Mammary microvascular endothelial cell (primary cell): ENCODE measurements at places on chromosomes 2 and 18. TPM values are rescaled to one million over a fixed set of nuclear protein-coding genes. Genes with fewer than 3 reads are reported as not detected.

The LYG1 gene
- not detected in 2 replicates for total RNA-seq

The INPP5D gene
- 15.8 and 17.5 TPM in 2 replicates for total RNA-seq

The FHOD3 gene
- total RNA-seq = 0.05 TPM in 1 of 2 replicates, not detected in the other

The VWC2L gene
- total RNA-seq = not detected in 2 replicates

The CACNB4 gene
- not detected in 2 replicates for total RNA-seq

The SP3 gene
- 37.6 and 49.8 TPM in 2 replicates for total RNA-seq

The ZSWIM2 gene
- not detected in 2 replicates for total RNA-seq

The TEKT4 gene
- not detected in 2 replicates for total RNA-seq

The SGPP2 gene
- total RNA-seq = not detected in 2 replicates

The UGT1A4 gene
- not detected in 2 replicates for total RNA-seq

The ALLC gene
- not detected in 2 replicates for total RNA-seq

The NGEF gene
- total RNA-seq = 0.53 and 1.1 TPM in 2 replicates

The CFAP210 gene
- not detected in 2 replicates for total RNA-seq

The BCL2 gene
- 0.10 and 0.27 TPM in 2 replicates for total RNA-seq

The EN1 gene
- not detected in 2 replicates for total RNA-seq

The LYG2 gene
- not detected in 2 replicates for total RNA-seq

The PLEK gene
- 0.05 TPM in 1 of 2 replicates, not detected in the other for total RNA-seq

The ACTG2 gene
- total RNA-seq = 0.25 TPM in 1 of 2 replicates, not detected in the other

The POTEC gene
- not detected in 2 replicates for total RNA-seq

The SCN3A gene
- total RNA-seq = 0.98 and 2.1 TPM in 2 replicates

The LPIN1 gene
- total RNA-seq = 27.6 and 29.9 TPM in 2 replicates

The RNF125 gene
- 3.5 and 4.0 TPM in 2 replicates for total RNA-seq

The LAPTM4A gene
- total RNA-seq = 86.7 and 102 TPM in 2 replicates

The ANTXR1 gene
- 1.5 and 2.5 TPM in 2 replicates for total RNA-seq

The LAMA1 gene
- 0.25 and 0.27 TPM in 2 replicates for total RNA-seq
